ENCODE measurements at places on chromosomes 11 and 22.
A peak's percentile ranks its signal among the peaks of the same experiment; 100 is the strongest.

GRCh38 chr11:103920449-103920848 lies 116.0 kb upstream of the DDI1 start:
- no peak for DNase-seq

DNA sequence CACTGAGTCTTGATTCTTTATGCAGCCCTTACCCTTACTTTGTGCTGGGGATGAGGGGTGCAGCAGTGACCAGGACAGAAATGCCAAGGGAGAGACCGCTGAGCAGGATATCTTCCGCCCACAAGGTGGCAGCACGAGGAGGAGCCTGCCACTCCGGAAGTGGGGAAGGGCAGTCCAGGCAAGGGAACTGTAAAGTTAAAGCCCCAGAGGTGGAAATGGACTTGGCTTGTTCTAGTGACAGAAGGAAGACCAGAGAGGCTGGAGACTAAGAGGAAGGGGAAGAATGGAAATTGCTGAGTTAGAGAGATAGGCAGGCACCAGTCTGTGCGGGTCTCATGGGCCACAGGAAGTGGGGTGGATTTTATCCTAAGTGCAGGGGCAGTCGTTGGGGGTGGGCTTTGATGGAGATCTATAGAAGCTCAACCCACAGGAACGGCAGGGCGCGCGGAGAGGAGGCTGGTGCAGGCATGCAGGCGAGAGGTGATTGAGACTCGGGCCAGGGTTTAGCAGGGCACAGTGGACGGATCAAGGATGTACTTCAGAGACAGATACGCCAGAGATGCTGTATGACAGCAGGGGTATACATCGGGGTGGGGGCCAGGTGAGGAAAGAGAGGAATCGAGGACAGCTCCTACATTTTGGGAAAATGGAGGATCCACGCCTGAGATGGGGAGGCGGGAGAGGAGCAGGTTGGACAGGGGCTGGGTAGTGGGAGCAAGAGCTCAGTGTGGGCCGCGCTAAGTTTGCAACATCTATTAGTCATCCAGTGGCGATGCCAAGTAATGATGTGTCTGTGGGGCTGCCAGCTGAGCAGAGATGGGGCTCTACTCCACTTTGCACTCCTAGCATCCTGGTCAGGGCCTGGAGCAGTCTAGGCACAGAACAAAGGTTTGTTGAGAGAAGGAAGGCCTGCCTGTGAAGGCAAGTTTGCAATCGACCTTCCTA lies 3.3 kb upstream of the GRK2 start:
- DNase-seq: peak; percentile 82

DNA sequence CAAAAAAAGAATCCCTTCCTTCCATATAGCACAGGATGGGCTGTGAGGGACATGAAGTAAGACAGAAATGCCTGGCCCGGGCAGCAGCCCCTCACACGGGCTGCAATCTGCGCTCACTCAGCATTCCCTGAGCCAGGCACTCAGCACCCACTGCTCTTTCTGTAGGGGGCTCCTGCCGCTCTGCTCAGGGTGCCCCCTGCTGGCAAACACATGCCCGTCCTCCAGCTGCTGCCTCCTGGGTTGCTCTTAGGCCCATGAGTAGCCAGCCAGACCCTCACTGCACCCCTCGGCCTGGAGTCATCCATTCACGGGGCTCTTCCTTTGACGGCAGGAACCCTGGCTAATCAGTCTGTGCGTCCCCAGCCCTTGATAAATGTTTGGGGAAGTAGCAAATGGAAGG lies 6.9 kb downstream of the MCAT start:
- no peak for DNase-seq

DNA sequence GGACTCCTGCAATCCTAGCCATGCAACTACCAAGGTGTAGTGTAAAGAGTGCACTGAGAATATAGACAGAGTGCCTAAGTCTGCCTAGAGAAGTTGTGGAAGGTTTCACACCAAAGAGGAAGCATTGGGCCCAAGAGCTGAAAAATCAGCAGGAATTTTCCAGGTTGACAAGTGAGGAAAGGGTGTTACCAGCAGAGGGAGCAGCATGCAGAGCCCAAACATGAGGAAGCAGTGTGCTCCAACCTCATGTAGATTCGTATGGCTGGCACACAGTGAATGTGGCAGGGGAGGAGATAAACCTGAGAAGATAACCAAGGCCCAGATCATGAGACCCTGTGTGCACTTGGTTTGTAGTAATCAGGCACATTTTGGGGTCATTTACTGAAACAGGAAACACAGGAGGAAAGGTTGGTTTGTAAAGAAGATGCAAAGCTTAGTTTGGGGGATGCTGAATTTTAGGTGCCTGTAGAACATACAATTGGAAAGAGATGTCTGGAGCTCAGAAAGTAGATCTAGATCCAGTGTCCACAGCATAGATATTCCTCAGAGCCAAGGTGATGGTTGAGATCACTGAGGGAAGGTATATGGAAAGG lies 1.7 kb downstream of the HPX start:
- peak; percentile 46 for DNase-seq

DNA sequence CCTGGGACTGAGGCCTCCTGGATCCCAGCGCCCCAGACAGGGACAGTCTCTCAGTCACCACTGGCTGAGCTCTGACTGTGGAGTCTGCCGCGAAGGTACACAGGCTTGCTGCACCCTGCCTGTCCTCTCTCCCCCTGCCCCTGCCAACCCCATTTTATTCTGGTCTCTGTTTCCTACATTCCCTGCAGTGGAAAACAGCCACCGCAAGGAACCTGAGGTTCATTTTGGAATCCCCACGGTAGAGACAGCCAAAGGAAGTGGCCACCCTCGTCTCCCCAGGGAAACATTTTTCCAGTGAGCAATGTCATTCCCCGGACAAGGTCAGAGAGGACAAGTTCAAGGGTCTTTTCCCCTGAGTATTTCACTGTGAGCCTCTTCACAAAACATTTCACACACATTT lies 56.6 kb downstream of the FBXO7 start:
- DNase-seq: no peak

DNA sequence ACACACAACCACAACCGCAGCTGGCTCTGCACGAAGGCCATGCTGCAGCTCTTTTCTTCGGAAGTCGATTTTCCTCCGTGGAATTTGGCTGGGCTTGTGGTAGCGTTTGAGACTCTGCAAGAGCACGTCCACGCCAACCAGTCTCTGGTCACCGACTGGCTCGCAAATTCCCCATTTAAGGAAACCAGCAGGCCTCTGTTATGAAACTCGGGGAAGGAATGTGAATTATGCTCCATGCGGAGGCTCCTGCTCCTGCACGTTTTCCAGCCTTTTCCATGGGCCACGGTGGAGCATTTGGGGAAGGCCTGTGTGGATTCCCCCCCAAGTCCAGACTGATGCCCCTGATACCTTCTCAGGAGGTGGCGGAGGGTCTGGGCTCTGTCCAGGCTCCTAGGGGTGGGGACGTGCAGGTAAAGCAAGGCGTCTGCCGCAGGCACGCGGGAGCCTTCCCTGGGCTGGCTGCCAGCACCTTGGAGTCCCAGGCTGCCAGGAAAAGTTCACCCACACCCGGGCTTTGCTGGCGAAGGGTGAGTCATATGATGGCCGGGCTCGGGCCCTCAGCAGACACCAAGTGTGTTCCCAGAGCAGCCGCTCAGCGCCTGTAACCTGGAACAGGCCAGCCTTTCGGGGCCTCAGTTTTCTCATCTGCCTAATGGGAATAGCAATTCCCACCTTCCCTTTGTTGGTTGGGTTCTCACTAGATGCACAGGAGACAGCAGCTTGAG lies 41.9 kb downstream of the LRP5 start:
- peak; percentile 91 for DNase-seq

Measured in LHCN-M2 (cell line).